ENCODE measurements at places on chromosomes 11 and 22.

GRCh38 chr11:47295385-47295784 lies 25.5 kb downstream of the MADD start:
- no peak for DNase-seq

DNA sequence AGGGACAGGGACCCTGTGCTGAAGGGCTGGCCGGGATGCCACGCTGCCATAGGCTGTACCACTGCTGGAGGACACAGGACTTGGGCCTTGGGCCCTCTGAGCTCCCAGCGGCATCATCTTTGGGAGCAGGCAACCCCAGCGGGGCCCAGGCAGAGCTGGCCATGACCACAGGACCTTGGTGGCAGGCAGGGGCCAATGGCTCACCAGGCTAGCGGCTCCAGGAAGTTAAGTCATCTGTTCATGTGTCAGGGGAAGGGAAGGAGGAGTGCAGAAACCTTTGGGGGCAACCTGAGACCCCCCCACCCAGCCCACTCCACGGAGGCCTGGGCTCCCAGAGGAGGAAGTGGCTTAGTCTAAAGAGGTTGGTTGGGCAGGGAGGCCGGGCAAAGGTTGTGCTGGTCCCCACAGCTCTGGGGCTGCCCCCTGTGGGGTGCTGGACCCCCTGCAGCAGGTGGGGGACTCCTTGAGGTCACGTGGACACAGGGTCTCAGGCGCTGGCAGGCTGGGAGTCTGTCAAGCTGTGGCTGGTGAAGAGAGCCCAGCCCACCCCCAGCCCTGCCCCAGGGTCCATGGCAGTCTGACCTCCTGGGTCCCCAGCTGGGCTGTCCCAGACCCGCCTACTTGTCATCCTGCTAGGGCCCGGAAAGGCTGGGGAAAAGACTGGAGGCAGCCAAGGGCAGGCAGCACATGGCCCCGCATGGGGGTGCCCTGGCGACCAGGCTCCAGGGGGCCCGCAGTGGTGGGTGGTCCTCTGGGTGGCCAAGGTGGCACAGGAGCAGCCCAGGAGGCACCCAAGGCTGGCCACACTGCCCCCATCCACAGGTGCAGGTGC lies 184.3 kb downstream of the IGLL1 start:
- no peak for DNase-seq

DNA sequence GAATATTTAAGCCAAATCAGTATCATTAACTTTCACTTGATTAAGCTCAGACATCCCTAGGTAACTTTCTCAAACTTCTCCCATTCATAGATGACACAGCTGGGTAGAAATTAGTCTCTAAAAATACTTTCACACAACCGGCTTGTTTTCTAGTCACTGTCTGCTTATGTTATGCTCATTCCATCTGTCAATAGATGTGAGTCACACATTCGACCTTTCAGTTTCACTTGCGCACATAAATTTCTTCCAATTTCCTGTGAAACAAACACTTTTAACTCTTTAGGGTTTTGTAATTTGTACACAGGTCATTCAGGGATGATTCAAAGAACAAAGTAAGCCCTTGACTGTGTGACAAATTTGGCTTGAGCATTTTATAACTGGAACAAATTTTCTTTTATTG lies 723.0 kb downstream of the KCNA4 start:
- DNase-seq = no peak

DNA sequence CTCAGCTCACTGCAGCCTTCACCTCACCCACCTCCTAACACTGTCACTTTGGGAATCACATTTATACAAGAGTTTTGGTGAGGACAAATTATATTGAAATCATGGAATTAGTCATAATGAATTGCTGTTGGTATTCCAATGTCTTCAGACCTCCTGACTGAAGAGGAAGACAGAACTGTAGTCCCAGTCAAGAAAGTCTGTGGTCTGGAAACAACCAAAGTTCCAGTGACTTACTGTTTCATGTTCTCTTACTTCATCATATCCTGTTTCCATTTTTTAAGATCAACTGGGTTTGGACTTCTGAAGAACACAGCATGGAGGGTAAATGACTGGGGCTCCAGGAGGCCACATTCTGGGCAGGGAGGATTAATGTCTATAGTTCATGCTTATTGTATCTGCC lies 43.0 kb upstream of the HIPK3 start:
- DNase-seq = peak; percentile 88

DNA sequence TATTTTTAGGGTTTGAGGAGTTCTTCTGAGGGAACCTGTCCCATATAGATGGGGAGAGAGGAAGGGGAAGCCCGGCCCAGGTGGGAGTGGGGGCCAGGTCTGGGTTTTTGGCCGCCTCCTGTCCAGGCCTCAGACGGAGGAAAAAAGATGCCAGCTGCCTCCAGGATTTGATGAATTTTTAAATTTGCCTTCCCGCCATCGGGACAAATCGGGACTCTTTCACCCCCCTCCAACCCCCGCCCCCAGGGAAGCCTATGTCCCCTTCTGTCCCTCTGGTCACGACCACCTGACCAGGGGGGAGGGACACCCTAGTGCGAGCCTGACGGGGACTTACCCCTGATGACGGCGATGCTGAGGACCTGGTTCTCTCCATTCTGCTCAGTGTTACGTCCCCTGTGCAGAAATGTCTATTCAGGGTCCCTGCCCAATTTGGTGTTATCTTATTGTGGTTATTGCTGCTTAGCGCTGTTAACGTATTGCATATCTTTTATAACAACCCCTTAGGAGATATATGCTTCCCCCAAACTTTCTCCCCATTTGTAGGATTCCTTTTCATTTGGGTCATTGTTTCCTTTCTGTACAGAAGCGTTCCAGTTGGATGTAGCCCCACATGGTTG lies 115.9 kb upstream of the GRK3 start:
- peak; percentile 46 for DNase-seq

DNA sequence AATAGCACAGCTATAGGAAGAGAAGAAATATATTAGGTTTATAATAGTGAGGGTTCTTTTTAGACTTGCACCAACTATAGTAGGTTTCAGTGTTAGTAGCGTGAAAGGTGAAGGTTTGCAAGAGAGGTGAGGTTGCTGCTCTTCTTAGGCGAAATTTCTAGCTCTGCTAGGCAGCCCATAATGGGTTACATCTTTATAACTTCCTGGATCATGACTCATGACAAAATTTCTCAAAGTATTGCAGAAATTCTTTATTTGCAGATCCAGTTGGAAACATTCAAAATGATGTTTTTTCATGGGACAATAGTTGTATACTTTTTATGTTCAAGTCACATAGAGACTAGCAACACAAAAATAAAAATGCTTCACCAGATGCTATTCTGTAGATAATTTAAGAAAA lies 260.0 kb downstream of the SOX6 start:
- no peak for DNase-seq

GRCh38 chr22:36928196-36928595 lies 14.8 kb downstream of the CSF2RB start:
- DNase-seq = no peak
